ENCODE measurements at places on chromosomes 5 and 9.

DNA sequence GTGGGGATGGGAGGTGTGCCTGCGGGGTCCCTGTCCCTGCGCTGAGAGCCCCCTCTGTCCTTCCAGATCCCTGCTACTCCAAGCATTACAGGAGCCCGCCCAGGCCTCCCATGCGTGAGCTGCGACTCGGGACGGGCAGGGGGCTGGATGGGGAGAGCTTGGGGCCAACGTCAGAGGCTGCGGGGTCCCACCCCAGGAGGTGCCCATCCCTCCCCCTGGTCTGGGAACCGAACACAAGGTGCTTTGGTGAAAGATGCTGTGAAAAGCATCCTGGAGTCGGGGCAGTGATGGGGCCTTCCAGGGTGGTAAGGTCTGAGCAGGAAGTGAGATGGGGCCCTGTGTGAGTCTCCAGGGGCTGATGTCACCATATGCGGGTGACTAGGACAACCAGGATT, 2.7 kb downstream of the LCN9 start:
- DNase-seq: no peak

GRCh38 chr9:127263664-127264063, 910 bp upstream of the GARNL3 start:
- no peak for DNase-seq

GRCh38 chr9:34252016-34252415, 73.2 kb downstream of the UBAP1 start:
- no peak for DNase-seq

GRCh38 chr9:15374825-15375224, 47.9 kb upstream of the SNAPC3 start:
- no peak for DNase-seq

GRCh38 chr5:99088309-99088708, 159.5 kb upstream of the CHD1 start:
- DNase-seq: no peak

GRCh38 chr5:11239261-11240015, 478.4 kb upstream of the DAP start:
- no peak for DNase-seq
